ENCODE measurements at places on chromosomes 2 and 18.
A peak's percentile ranks its signal among the peaks of the same experiment; 100 is the strongest.

DNA sequence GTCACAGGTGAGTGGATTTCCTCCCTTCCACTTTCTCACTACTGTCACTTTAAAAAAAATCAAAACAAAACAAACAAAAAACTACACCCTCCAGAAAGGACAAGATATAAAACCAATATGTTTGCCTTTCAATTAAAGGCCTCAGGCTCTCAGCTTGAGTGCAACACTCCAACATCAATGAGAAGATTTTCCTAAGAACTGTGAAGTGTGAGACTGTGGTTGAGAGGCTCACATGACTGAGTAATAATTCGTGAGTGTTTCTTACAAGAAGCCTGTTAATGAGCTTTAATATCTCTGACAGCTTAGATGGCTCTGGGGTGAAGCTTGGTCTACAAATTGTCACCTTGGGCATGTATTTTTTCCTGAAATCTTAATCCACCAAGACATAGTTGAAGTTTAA is 216.1 kb downstream of the ETAA1 start:
- DNase-seq: no peak

DNA sequence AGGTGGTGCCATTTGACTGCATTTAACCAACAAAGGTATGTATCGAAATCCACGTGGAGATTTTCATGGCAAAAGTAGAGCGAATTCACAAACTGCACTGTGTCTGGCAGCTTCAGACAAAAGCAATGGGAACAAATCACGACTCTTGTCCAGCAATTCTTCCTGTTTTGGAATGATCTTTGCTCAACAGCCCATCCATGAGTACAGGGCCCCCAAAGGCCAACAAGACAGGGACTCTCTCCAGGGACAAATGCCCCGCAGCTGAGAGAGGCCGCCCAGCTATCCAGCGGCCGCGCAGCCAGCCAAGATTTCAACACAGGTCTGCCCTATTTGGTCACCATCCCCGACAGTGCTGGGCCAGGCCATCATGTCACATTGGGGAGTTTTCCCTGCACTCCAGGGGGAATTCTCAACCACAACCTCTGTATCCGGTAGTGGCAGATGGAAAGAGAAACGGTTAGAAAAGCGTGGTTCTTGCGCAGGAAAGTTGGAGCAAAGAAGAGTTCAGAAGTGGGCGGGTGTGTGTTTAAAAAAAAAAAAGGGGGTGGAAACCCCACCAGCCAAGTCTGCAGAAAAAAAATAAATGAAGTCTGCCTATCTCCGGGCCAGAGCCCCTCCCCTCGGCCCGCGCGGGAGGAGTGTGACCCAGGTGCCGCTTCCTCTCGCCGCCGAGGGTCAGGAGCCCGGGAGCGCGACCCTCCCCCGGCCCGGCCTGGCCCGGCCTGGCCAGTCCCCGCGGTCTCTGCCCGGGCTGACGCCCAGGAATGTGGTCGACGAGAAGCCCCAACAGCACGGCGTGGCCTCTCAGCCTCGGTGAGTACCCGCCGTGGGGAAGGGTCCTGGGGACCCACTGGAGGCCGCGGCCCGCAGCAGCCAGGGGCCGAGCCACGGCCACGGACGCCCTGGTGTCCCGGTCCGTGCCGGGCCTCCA is at the start of gene GYPC:
TSS of gene GYPC (plus strand) at position 659 of the 931 bp plus-strand sequence. CDS start at position 765, 106 bp downstream.
- peak; percentile 91 for DNase-seq

- no peak for DNase-seq
Observed at GRCh38 chr2:39405364-39405763, 31.7 kb downstream of the MAP4K3 start.

DNA sequence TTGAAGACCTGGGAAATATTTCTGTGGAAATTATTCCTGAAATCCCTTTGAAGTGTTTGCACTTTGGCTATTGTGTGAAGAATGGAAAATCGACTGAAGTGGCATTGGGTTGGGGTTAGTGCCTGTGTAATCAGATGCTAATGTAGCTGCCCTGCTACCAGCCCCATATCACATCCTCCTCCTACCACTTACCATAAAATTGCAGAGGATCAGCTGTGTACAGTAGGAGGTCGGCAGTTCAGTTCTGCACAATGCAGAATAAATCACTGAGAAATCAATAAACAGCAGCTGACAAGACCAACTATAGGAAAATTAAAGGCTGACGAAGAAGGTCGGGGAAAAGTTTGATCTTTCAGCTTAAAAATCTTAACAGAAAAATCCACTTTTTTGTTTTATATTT is 440.9 kb downstream of the PTPRM start:
- no peak for DNase-seq

GRCh38 chr2:136059036-136059472 is 58.9 kb downstream of the CXCR4 start:
- DNase-seq: no peak

- DNase-seq: no peak
Observed at GRCh38 chr2:203574824-203575223, 39.7 kb upstream of the RAPH1 start.

DNA sequence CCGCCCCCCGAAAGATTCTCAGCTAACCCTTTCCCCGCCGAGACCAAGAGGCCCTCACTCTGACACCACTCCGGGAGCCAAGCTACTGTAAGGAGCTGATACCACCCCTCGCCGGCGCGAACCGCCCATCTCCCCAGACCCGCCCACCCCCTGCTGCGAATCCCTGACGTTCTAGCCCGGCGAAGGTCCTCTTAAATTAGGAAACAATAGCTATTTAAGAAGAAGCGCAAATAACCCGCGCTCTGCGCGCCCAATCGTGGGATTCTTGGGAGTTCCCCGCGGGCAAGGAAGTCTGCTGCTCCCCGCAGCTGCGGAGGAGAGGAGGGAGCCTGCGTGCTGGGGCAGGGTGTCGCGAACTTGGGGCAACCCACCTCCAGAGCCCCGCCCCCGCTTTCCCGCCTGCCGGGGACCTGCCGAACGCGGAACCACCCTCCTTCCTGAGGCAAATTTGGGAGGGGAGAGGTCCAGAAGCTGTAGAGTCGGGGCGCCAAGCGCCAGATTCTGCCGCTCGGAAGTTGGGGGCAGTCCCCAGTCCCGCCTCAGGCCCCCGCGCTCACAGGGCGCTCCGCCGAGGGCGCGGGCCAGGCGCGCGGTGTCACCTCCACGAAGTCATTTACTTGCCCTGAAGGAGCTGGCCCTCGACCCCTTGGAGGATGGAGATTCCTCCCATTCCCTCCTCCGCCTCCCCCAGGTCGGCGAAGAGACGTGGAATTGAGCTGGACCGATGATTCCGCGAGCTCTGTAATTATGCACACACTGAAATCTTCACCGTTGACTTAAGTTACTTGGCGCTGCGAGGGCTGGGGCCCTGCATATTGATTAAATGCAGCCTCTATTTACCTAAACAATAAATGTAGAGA is 8.4 kb upstream of the SP9 start:
- no peak for DNase-seq

- no peak for DNase-seq
Observed at GRCh38 chr18:60215432-60215831, 157.1 kb downstream of the MC4R start.

DNA sequence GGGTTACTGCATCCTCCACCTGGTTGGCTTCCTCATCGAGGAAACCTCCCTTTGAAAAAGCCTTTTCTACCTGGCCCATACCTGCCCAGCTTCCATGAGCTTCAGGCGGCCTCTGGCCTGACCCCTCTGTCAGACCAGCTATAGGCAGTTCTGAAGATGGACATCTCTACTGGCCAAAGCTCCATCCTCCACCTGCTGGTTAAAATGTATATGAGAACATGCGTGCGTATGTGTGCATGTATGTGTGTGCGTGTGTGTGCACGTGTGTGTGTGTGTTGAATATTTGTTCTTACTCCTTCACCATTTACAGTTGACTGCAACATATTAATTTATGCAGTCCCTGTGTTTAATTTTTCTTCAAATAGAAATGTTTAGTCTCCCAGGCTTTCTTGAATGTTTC is 642.4 kb upstream of the RAB6C start:
- no peak for DNase-seq

DNA sequence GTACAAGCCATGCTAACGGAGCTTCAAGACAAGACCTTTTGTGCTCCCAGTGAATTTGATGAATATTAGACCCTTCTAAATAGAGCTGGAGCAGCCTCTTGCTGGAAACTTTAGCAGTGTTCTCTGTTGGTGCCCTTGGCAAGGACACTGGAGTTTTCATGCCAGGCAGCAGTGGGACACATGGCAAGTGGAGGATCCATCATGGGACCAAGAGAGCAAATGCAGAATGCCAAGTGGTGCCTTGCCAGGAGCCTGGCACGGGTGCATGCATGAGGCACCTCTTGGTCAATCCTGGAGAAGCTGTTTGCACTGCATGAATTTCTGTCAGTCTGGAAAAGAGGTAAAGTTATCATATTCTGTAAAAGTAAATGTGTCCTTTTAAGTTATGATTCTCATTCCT is 59.1 kb downstream of the NETO1 start:
- DNase-seq: no peak

DNA sequence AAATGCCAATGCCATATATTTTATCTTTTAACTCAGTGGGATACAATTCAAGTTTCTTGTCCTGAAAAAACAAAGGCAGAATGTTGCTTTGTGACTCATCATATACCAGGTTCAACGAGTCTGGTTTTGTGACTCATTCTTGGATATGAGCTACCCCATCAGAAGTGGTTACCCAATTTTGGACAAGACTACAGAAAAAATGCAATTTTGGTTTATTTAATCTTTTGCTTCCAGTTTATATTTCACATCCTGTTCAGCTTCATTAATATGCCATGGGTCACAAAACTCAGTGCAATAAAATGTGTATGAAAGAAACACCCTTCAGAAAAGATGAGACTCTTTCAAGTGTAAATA is 25.0 kb downstream of the FN1 start:
- DNase-seq: no peak

GRCh38 chr2:10289891-10290290 is 12.8 kb upstream of the HPCAL1 start:
- DNase-seq: no peak

DNA sequence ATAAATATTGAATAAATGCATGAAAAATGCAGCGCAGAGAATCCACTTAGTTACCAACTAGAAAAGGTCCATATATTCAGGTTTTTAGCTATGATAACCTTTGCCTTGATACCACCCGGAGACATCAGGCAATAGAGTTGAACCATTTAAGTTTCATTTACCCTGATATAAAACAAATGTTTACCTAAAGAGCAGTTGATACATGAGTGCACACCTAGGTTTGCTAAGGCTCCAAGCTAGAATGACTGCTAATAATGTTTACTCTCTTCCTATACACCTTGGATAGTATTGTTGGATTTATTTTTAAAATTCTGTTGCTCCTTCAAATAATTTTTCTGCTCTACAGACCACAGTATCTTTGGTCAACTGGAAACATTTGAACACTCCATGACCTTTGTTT is 1463.6 kb downstream of the LRP1B start:
- no peak for DNase-seq

DNA sequence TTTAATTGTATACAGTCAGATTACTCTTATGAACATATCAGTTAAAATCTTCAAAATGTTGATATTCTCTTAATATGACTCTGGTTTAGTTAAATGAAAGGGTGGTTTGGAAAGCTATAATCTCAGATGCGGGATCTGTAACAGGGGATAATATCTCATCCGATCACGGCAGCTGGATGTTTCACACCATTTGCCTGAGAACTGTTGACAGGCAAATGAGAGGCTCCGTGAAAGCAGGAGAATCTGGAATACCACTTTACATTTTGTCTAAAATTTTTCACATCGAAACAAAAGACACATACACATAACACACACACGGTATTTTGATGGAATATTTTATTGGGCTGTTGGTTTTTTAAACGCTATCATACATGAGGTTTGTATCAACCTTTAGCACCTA is 518.6 kb upstream of the SLC39A10 start:
- DNase-seq: no peak

DNA sequence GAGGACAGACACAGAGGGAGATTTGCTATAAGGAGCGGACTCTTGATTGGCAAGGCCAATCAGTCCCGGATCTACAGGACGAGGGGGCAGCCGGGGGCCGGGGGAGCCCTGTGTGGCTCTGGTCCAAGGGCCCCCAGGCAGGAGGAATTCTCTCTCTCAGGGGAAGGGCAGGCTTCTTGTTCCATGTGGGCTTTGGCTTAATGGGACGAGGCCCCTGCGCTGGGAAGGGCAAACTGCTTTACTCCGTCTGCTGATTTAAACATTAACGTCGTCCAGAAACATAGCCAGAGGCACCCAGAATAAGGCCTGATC is 75.9 kb downstream of the TMEM18 start:
- DNase-seq: peak; percentile 30

GRCh38 chr2:203678971-203679370 is 27.5 kb upstream of the CD28 start:
- DNase-seq: no peak

- DNase-seq: no peak
Observed at GRCh38 chr2:130371723-130372054, 15.8 kb downstream of the PTPN18 start.

DNA sequence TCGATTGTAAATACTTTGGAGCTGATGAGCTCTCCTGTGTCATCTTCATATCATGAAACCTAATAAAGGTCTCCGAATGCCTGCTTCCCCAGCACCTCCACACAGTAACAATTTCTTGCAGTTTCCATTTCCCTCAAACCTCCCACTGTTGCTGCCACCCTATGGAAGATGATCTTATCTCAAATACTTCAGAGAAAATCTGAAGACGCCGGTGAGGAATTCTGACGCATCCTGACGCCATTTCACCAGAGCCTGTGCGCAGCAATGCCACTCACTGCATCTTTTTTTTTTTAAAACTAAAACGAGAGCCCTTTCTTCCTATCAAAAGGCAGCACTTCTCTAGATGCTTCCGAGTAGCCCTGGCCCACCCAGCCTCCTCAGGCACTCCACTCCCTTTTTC is 31.9 kb upstream of the GNAL start:
- DNase-seq: no peak

DNA sequence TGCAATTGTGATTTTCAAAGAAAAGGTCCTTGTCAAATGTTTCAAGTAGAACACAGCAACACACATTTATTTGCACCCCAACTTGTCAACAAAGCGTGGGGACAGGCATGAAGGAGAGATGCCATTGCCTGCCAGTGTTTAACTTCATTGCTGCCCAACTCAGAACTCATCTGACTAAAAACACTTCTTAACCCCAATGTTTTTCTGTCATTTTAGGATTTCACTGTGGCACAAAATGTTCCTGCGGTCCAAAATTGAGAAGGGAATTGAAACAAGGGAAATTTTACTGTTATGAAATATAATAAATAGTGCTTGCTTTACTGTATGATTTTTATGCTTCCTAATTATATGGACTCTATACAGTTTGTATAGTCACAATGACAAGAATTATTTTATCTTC is 45.7 kb downstream of the PMAIP1 start:
- no peak for DNase-seq

- no peak for DNase-seq
Observed at GRCh38 chr2:197433780-197434438, 919 bp downstream of the SF3B1 start.

DNA sequence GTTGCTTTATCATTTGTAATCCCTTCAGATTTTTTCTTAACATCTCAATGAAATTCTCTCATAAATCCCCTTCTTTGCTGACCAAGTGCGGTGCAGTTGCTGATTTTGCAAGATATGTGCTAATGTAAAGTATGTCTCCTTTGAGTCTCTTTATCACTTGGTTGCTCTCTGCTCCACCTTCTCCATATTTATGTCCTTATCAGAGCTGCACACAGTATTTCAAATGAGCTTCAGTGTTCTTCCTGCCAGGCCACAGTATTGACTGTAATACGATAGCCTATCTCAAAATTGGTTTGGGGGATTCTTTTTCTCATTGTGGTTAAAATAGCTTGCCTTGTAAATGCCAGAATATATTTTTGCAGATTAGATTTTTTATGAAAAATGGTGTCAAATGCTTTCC is 32.2 kb downstream of the MAIP1 start:
- DNase-seq: no peak

GRCh38 chr2:207469943-207470729 is 59.6 kb upstream of the CREB1 start:
- no peak for DNase-seq

Measured in right atrium auricular region (tissue), 2 donors.